ENCODE measurements at places on chromosomes 1 and 21. TPM values are rescaled to one million over a fixed set of nuclear protein-coding genes. Genes with fewer than 3 reads are reported as not detected.

Gene PSMB2
- 19.8 TPM for total RNA-seq

Gene CHRM3
- 2.5 TPM for total RNA-seq

- no peak for DNase-seq
These were observed 33.1 kb downstream of the NFIA start for GRCh38 chr1:61115436-61115835.

GRCh38 chr1:90616395-90616794, 100.7 kb downstream of the BARHL2 start:
- no peak for DNase-seq

DNA sequence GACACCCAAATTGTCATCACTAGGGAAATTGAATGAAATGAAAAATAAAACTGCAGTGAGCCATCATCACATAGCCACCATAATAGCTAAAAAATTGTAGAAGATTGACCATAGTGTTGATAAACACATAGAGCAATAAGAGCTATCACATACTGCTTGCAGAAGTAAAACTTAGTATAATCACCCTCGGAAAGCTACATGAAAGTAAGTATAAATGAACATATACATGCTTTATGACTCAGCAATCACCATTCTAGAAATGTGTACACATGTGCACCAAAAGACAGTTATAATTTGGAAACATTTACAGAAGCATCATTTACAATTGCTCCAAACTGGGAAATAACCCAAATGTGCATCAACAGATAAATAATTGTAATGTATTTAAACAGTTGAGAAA, 153.1 kb upstream of the LRRC7 start:
- DNase-seq: no peak

GRCh38 chr1:66415866-66416265, 118.1 kb upstream of the SGIP1 start:
- DNase-seq: no peak

DNA sequence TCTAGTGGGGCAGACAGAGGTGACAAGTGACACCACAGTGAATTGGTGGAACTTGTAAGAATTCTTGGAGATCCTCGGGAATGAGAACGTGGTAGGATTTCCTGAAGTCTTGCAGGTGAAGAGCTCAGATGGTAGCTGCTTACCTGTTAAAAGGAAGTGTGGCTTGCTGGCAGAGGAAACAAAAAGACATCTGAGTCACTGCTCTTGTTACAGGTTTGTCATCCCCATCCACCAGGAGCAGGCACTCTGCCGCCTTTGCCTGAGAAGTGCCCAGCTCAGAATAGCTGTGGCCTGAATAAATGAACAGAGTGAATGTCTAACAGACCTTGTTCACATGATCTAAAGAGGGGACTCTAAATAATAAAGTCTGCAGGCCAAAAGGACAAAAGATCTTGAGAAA, 12.3 kb upstream of the ZSCAN20 start:
- no peak for DNase-seq

Gene KIAA1614
- 11.7 TPM for total RNA-seq

DNA sequence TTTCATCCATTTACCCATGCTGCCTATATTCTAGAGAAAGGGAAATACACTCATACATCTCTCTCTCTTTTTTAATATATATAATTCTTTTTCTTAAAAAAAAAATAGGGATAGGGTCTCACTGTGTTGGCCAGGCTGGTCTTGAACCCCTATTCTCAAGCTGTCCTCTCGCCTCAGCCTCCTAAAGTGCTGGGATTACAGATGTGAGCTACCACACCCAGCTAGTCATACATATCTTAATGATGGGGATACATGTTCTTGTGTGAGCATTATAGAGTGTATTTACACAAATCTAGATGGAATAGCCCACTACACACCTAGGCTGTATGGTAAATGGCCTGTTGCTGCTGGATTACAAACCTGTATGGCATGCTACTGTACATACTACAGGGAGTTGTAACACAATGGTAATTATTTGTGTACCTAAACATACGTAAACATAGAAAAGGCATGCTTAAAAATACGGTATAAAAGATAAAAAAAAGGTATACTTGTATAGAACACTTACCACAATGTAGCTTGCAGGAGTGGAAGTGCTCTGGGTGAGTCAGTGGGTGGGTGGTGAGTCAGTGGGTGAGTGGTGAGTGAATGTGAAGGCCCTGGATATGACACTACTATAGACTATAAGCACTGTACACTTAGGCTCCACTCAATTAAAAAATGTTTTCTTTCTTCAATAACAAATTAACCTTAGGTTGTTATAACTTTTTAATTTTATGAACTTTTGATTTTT, 72.9 kb downstream of the IVNS1ABP start:
- DNase-seq: no peak

GRCh38 chr1:2250721-2251281, 22.7 kb downstream of the SKI start:
- DNase-seq: no peak

GRCh38 chr1:190497565-190497964, 19.9 kb upstream of the BRINP3 start:
- no peak for DNase-seq

Gene GIPC2
- 0.84 TPM for total RNA-seq

DNA sequence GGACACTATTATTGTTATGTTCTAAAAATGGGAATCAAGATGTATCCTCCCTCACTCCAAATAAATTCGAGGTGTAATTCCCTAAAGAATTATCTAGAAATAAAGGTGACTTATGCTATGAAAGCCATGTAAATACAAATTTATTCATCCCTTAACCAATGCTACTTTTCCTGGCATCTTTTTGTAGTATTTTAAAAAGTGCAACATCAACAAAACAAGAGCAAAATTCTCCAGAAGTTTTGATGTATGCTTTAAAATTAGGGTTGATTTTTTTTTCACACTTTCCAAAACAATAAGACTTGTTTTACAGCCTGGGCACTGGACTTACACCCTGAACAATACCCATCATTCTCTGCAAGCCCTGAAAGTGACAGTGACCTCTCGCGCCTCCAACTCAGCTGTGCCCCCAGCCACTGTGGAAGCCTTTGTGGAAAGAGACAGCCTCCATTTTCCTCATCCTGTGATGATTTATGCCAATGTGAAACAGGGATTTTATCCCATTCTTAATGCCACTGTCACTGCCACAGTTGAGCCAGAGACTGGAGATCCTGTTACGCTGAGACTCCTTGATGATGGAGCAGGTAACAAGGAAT, 21.4 kb upstream of the CLCA1 start:
- DNase-seq: no peak

GRCh38 chr1:235968831-235969230, 96.1 kb downstream of the NID1 start:
- DNase-seq: no peak

GRCh38 chr1:38175121-38175520, 128.5 kb upstream of the POU3F1 start:
- no peak for DNase-seq

- DNase-seq: no peak
These were observed 107.4 kb upstream of the CASZ1 start for GRCh38 chr1:10903821-10904220.

DNA sequence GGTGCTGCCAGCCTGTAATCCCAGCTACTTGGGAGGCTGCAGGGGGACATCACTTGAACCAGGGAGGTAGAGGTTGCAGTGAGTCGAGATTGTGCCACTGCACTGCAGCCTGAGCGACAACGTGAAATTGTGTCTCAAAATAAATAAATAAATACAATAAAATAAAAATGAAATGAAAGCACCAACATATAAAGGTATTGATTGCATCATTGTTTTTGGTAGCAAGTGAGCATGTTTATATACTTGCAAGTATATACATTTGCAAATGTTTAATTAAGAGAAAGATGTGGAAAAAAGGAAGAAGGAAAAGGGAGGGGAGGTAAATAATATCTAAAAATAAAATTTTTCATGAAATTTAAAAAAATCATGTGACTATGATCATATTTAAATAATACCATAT, 32.8 kb upstream of the NRIP1 start:
- DNase-seq: no peak

DNA sequence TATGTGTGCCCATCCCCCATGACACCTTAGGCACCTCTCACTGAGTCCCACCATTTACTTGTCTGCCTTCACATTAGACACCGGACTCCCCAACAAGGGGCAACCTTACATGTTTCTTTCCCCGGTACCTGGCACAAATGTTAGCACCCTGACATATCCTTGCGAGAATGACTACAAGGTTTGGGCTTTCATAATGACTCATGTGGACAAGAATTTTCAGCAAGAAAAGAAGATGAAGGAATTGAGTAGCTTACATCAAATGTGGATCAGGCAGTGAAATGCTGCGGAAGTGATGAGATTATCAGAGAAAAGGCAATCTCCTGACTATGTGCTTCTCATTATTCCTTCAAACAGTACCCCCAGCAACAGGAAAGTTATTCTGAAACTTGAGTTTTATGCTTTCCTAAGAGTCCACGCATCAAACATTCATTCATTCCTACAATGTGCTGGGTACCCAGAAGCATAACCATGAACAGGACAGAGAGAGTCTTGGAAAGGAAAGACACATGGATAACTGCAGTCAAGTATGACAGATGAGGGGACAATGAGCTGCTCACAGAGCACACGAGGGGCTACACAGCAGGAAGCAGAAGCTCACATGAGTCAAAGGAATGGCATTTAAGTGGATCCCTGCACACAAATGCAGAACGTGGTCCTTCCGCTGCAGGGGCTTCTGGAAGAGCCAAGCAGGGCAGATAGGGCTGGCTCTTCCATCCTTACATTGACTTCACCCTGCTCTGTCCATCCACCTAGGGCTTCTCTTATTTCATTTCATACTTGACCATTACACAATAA, 112.1 kb downstream of the PCNX2 start:
- no peak for DNase-seq

Gene RNF220
- 54.7 TPM for total RNA-seq

Gene KRTAP23-1
- total RNA-seq: not detected

GRCh38 chr1:30250338-30250983, 472.9 kb downstream of the MATN1 start:
- no peak for DNase-seq

Gene DAB1
- 1.5 TPM for total RNA-seq

DNA sequence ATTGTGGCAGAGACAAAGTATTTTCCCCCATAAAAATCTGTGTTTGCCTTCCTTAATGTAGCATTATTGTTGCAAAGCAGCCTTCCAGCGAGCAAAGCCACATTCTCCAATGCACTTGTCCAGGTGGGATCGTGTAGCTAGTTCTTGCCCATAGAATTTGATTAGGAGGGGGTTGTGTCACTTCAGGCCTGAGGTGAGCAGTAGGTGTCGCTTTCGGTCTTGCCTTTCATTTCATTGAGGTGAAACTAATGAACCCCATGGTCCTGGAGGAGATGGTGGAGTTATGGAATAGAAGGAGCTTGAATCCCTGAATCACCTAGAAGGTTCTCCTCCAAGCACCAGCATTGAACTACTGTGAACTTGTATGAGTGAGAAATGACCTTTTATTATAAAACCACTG, 318.9 kb upstream of the PBX1 start:
- peak; percentile 3 for DNase-seq

Gene APH1A
- total RNA-seq: 83.0 TPM

GRCh38 chr1:21206117-21206516, 29.4 kb upstream of the EIF4G3 start:
- DNase-seq: no peak

Gene CENPS
- 5.4 TPM for total RNA-seq

GRCh38 chr1:68365709-68366382, 83.9 kb downstream of the RPE65 start:
- DNase-seq: no peak

DNA sequence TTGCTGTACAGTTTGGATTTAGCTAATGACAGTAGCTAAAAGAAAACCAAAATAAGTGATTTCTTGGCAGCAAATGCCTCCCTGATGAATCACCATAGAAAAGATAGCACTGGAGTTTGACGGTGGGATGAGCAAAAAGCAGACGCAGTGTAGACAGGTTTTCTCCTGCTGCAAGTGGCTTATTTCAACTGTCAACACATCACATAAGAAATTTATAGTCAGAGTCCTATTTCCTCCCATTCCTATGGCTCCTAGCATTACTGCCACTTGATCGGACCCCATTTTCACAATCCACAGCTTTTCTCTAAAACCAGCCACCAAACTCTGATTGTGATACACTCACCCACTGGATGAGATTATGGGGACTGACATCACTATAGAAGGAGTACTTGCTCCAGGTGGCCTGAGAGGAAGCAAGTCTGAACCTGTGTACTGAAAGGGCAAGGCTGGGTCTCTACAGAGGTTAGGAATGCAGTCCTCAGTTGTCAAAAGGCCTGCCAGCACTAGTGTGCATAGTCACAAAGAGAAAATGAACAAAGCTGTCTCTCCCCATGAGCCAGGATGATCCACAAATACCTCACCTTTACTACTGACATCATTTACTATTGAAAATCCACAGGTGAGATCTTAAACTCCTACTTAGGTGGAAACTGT, 359.8 kb downstream of the LTN1 start:
- peak; percentile 49 for DNase-seq

DNA sequence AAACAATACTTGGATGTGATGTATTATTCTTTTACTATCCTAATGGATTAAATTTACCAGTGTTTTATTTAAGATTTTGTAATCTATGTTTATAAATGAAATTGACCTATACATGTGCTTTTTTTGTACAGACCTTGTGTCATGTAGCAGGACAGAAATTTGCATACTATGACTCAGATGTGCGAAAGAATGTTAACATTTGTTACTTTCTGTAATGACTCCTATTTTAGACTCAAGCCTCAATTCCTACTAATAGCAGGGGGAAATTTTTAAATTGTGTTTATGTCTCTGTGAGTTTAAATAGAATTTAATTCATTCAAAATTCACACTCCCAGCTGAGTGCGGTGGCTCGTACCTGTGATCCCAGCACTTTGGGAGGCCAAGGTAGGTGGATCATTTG, 21.8 kb upstream of the RIMKLA start:
- no peak for DNase-seq

- no peak for DNase-seq
These were observed 127.2 kb upstream of the GJB5 start for GRCh38 chr1:34627465-34628240.

DNA sequence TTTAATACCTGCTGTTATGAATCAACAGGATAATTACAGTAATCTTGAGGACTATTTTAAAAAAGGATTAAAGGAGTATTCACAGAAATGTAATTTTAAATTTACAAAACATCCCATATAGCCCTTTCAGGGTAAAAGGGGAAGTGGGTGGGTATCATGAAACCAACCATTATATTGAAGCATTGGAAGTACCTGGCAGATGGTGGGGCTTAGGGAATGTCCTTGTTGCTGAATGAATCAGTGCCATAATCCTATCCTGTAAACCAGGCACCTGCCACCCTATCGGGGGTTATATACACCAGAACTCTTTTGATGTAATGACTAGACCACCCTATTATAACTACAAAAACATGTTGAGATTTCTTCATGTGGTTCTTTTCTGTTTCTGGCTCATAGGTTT, 30.4 kb downstream of the CDC14A start:
- DNase-seq: no peak

- DNase-seq: peak; percentile 15
These were observed 245.3 kb downstream of the SETD4 start for GRCh38 chr21:35814858-35815619.

Measured in muscle of leg (tissue), 16 donors.